Activated naive CD8-positive, alpha-beta T cell treated with anti-CD3 and anti-CD28 coated beads, Interleukin-2, amount 50 U/mL, for 24 hours (primary cell): ENCODE measurements at places on chromosomes 12 and 14.

DNA sequence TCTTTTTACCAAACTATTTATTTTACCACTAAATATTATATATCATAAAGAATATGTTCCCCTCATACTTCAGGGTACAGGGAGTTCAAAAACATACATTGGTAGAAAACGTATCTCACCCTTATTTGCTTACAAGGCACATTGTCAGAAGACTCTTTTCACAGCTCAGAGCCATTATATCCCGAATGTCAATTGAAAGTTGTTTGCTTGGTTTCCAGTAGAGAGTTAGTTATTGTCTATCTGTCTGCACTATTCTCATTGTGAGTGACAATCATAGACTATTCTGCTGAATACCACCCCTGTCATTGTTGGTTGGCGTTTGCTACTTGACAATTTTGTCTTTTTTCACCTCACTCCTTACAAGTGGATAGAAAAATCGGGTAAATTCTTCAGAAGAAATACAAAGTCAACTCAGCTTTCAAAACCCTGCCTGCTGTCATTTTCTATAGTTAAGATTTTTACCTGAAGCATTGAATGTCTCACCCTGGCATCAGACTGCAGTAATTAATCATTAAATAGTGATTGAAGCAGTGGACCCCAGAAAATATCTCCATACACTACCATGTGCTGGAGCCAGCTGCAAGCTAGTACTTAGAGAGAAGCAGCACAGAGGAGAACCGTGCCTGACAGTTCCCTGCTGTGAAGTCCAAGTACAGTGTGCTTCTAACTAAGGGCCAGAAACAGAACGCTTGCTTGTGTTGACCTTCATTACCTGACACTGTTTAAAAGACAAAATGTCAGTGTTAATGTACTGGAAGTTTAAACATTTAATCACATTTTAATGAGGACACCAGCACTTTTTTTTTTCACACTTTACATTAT, 510.6 kb downstream of the RERGL start:
- no peak for DNase-seq

DNA sequence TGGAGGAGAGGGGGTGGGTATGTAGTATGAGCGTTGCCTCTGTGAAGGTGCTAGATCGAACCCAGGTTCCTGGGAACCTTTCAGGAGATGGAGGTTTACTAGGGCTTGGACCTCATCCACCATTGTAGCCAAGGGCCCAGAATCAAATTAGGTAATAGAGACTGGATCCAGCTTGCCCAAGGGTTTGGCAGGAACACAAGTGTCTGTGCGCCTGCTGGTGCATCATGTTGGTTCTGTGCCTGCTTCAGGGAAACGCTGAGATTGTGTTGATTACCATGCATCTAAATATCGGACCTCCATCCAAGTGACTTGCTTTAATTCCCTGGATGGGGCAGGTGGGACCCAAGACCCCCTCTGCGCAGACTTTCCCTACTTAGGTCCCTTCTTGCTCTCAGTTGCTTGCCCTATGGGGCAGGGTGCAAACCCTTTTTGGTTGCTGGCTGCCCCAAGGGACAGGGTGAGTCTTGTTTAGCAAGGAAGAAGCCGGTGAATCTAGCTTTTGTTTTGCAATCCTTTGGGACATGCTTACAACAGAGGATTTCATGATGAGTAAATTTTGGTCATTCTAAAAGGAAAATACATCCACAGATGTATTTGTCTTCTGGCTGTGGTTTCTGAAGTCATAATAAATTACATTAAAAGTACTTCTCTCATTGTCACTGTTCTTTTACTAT, 189.8 kb upstream of the PRICKLE1 start:
- DNase-seq: no peak

- no peak for DNase-seq
These were observed 480.4 kb downstream of the DIO2 start for GRCh38 chr14:79730953-79731352.

DNA sequence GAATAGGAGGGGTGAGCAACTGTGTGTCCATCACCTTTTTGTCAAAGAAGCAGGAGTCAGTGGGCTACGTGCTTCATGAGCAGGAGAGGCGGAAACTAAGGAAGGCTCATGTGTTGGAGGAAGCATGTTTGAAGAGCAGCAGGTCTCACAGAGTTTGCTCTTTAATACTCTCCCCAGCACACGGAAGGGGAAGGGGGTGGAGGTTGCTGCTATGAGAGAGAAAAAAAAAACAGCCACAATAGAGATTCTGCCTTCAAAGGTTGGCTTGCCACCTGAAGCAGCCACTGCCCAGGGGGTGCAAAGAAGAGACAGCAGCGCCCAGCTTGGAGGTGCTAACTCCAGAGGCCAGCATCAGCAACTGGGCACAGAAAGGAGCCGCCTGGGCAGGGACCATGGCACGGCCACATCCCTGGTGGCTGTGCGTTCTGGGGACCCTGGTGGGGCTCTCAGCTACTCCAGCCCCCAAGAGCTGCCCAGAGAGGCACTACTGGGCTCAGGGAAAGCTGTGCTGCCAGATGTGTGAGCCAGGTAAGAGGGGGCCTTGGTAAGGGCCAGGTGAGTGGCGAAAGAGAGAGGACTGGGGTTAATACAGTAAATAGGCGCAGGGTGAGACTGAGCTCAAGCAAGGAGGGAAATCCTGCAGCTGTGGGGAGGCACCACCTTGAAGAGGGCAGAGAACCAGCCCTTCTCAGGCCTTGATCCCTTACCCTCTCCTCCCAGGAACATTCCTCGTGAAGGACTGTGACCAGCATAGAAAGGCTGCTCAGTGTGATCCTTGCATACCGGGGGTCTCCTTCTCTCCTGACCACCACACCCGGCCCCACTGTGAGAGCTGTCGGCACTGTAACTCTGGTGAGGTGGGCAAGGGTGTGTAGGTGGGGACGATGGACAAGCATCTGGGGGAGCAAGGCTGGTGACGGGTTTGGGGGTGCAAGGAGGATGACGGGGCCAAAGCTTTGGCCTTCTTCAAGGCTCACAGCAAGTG, at the start of gene CD27:
TSS of gene CD27 (plus strand) at position 252 of the 985 bp plus-strand sequence. CDS start at position 393, 141 bp downstream.
- DNase-seq: no peak

GRCh38 chr14:23168246-23168645, 15.2 kb downstream of the SLC7A8 start:
- no peak for DNase-seq

DNA sequence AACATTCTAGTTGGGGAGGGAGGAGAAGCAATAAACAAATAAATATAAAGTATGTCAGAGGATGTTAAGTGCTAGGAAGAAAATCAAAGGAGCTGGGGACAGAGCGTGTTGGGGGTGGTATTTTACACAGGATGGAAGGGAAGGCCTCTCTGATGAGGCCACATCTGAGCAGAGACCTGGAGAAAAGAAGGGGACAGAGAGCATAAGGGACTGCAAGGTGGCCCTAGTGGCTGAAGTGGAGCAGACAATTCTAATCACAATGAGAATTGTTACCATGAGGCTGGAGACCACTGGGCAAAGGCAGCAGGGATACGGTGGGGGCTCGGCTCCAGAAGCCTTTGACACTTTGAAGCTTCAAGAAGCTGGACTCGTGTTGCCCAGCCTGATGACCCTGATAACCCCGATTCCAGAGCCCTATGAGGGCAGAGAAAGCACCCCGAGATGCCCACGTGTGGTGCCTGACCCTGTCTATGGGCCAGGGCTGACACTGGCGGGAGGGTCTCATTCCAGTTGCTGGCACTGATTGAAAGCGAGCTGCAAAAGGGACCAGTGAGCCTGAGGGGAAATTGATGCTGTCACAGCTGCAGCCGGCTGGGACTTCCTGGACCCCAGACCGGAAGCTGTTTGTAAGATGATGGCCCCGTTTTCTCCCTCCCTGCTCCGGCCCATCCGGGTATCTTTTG, 169.1 kb downstream of the RBM19 start:
- no peak for DNase-seq

GRCh38 chr12:120220838-120221575, 20.1 kb upstream of the RPLP0 start:
- no peak for DNase-seq

DNA sequence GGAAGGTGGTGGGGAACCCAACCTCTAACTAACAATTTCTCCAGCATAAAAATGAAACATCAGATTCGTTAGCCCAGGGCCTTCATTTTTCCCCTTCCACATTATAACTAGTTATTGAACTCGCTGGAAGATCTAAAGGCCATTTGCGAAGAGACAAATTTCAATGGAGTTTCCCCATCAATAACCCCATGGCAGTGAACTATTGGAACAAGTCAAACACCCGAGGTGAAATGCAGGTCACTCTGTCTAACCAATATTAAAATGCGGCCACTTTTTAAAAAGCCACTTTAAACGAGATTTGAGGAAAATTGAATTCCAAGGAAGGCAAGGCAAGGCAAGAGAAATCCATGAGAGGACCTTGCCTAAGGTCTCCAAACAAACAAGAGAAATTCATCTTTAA, 4.5 kb upstream of the HOXC4 start:
- no peak for DNase-seq

GRCh38 chr12:122523846-122524718, 2.7 kb downstream of the RSRC2 start:
- DNase-seq: no peak
